Stimulated activated CD4-positive, alpha-beta T cell treated with anti-CD3 and anti-CD28 coated beads, Interleukin-2, amount 100 ng/mL, for 24 hours (primary cell): ENCODE measurements at places on chromosomes 7 and 10.

DNA sequence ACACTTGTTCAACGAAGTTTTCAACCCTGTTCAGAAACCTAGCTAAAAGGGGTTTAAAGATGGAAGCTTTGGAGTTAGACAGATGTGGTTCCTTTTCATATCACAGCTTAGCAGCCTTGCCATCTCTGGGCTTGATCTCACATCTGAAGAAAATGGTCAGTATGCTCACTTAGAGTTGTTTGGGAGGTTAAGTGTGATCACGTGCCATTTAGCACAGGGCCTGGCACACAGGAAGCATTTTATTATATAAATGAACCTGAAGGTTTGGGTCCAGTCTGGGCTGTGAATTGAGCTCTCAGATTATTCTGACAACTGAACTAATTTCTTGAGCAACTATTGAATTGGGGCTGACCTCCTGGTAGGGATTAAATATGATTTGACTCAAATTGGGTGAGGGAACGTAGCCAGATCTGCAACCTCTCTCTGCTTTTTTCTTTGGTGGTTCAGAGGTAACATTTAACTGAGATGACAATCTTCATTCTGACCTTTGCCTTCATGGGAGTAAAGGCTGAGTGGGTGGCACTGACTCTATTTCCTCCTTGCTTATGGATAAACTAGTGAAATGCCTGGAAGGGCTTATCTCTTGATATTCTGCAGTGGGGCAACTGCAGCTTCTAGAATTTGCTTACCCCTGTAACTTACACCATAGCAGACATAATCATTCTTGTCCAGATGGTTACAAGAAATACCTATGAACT is 10.2 kb upstream of the HKDC1 start:
- no peak for DNase-seq

DNA sequence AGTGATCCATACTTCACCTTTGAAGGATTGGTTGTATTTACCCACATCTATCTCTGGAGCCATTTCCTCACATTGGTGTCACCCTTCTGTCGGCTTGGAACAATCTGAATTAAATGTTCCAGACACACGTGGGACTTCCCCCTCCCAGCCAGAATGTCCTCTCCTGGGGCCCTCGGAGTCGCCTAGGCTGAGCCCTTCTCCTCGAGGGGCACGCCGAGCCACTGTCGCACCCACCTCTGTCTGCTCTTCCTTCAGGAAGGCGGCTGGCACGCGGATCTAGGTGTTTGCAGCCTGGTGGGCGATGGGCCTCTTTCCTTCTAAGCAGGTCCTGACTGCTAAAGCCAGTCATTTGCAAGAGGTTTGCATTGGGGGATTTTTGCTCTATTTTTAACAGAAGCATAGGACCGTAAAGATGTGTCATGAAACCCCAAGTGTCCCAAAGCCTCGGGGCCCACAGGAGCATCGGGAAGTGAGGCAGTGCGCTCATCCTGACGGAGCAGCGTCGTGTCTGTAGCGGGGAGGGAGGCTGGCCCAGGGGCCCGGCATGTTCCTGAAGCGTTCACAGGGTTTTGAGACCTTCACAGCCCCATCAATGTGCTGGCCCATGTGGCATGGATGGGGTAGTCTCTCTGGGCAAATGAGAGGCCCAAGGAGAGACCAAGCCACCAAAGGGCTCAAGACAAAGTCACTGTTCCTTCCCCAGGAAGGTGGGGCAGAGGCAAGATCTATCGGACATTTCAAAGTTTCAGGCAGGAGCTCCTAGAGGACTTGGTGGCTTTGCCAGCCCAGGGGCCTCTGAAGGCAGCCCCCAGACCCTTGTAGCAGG is 86.7 kb downstream of the RGS10 start:
- DNase-seq, result no peak

- no peak for DNase-seq
Observed at GRCh38 chr7:14685167-14685566, 217.4 kb downstream of the DGKB start.

DNA sequence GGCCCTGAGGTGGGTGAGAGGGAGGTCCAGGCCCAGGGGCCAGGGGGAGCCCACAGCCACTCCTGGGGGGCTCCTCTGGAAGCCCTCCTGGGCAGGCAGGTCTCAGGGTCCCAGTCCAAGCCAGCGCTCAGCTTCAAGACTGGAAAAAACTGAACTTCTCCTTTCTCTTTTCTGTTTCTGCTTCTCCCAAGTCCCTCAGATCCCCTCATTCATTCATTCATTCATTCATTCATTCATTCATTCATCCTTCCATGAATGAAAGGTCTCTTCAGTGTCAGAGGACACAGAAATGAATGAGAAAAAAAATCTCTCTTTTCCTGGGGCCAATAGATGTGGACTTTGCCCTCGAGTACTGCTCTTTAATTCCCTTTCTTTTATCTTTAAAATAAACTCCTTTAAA is 34.6 kb upstream of the PSMG3 start:
- DNase-seq, result no peak

DNA sequence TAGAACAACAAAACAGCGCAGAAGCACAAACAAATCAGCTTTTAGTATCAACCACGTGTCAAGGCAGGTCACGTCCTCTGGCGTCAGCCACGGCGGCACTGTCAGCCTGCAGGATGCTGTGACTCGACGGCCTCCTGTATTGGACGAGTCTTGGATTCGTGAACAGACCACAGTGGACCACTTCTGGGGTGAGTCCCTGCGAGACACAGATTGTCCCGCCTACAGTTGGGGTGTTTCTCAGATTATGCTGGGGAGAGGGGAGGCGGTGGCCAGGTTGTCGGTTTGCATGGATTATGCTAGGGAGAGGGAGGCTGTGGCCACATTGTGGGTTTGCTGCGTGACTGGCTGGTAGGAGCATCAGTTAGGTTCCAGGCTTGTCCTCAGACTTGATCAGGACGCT is 9.7 kb downstream of the SUN1 start:
- DNase-seq, result no peak

DNA sequence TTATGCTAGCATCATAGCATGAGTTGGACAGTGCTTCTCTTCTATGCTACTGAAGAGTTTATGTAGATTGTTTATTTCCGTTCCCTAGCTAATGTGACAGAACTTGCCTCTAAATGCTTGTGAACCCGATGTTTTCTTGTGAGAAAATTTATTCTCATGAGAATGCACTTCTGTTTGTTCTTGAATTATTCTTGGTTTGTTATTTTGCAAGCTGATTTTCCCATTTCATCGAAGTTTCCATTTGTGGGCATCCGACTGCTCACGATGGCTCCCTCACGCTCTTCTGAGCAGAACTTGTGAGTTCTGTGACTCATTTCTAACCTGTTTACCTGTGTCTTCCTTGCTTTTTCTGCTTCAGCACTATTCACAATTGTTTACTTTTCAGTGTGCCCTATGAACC is 59.9 kb downstream of the WDFY4 start:
- DNase-seq, result no peak

GRCh38 chr7:28144266-28144665 is 36.3 kb downstream of the JAZF1 start:
- DNase-seq, result no peak
